ENCODE measurements at places on chromosomes 13 and 19.
A peak's percentile ranks its signal among the peaks of the same experiment; 100 is the strongest.

DNA sequence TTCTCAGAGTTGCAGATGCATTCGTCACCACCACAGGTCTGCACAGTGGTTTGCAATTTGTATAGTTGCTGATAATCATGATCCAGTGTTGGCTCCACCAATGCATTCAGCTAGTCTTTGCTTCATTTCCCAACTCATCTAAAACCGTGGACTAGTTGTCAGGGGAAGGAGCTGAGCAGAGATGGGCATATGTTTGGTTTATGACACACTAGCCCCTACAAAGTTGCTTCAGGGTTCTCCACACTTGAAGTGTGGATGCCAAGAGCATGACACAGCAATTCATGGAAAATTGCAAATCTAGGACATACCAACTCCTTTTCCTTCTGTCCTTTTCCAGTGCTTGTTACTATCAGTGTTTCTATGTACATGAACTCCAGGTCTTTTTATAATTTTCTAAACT lies 168.0 kb downstream of the TNFSF13B start:
- no peak for DNase-seq

DNA sequence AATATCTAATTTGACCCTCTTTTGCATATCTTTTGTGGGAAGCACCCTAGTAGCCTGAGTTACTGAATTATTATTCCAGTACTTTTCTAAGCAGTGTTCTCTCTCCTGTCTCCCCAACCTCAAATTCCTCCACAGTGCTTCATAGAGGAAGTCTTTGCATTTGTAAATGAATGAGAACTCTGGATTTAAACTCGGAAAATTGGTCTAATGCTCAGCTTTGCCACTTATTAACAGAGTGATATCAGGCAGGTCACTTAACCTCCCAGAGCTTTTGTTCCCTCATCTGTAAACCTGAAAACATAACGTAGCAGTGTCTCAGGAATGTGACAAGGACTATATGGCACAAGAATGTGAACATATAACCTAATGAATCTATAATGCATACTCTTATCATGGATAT lies 26.2 kb downstream of the FREM2 start:
- no peak for DNase-seq

DNA sequence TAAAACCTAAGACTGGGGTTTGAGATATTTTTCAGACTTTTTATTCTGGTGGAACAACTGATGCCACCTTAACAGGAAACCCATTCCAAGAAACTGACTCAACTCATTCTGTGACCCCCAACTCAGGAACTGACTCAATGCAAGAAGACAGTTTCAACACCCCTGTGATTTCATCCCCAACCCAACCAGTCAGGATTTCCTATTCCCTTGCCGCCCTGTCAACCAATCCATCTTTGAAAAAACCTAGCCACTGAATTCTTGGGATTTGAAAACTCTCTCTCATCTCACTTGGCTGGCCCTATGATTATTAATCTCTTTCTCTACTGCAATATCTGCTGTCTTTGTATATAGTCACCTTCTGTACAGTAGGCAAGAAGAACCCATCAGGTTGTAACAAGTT lies 1211.9 kb upstream of the ATXN8OS start:
- no peak for DNase-seq

- DNase-seq, result no peak
Measured at GRCh38 chr13:43046259-43046658, 22.9 kb downstream of the DNAJC15 start.

- peak; percentile 80 for DNase-seq
Measured at GRCh38 chr19:55391702-55392615, 6.2 kb downstream of the RPL28 start.

GRCh38 chr19:16349551-16350152 lies 25.0 kb downstream of the KLF2 start:
- no peak for DNase-seq

DNA sequence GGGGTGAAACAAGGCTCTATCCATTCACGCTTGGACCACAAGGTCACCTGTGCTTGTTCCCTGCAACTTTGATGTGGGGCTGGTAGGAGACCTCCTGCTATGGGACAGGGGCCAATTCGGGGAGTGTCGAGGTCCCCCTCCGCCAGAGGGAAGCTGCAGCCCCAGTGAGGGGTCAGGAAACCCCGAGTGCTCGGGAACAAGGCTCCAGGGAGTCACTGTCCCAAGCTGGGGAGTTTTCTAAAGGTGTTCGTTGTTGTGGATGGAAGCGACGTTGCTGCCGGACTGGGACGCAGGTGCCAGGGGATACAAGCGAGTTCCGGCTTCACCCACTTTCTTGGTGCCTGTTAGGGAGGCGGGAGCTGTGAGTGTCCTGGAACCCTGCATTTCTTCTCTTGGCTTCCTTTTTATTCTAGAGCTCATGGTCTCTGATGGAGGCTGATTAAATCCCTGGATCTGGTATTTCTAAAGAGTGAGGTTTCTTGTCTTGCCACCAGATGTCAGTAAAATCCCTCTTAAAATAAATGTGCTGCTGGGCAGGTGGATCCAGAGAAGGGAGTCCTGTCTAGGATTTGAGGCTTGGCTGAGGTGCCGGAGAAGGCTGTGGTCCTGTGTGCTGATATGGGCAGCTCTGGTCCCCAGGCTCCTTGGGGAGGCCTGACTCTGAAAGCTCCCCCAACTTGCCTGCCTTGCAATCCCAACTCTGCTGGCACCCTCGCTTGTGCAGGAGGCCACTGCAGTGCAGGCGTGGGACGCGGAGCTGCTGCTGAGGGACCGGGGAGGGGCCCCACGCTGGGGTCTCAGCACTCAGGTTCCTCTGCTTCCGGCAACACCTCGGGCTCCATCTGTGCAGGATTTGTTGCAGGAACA lies 153.9 kb downstream of the TEX29 start:
- peak; percentile 48 for DNase-seq

- peak; percentile 85 for DNase-seq
Measured at GRCh38 chr19:42246143-42246921, 3.9 kb upstream of the GSK3A start.

GRCh38 chr19:34989298-34989697 lies 10.8 kb upstream of the GRAMD1A start:
- DNase-seq, result no peak

GRCh38 chr19:33606556-33606955 lies 15.2 kb upstream of the CHST8 start:
- DNase-seq, result no peak

DNA sequence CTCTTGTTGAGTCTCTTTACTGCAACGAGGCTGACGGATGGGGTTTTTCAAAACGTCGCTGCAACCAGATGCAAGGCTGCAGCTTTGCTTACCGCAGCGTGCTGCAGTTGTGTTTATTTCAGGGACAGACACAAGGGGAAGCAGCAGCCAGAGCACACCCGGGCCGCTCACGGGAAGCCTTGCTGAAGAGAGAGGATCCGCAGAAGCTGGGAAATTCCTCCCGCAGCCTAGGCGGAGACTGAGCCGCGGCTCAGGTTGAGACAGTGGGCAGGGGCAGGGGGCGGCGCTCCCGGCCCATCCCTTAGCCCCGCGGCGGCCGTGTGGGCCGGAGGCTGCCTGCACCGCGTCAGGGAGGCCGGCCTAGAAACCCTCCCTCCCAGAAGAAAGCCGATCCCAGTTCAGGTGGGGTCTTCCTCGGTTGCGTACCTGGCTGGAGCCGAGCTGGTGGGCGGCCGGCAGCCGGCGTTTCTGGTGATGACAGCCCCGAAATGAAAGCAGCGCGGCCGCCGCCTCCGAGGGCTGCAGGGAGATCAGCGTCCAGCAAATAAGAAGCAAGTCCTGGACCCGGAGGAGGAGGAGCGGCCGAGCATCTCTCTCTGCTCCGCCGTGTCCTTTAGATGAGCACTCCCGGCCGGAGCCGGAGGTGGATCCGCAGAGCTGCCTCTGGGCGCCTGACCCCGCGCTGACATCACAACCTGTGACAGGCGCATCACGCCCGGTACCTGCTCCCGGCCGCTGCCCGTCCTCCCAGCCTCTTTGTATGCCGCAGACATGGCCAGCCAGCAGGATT lies at the start of gene FRY:
TSS of gene FRY (plus strand) at position 750 of the 790 bp plus-strand sequence. CDS start at position 772, 22 bp downstream.
- peak; percentile 53 for DNase-seq

GRCh38 chr13:59034198-59034597 lies 1129.5 kb downstream of the DIAPH3 start:
- no peak for DNase-seq

DNA sequence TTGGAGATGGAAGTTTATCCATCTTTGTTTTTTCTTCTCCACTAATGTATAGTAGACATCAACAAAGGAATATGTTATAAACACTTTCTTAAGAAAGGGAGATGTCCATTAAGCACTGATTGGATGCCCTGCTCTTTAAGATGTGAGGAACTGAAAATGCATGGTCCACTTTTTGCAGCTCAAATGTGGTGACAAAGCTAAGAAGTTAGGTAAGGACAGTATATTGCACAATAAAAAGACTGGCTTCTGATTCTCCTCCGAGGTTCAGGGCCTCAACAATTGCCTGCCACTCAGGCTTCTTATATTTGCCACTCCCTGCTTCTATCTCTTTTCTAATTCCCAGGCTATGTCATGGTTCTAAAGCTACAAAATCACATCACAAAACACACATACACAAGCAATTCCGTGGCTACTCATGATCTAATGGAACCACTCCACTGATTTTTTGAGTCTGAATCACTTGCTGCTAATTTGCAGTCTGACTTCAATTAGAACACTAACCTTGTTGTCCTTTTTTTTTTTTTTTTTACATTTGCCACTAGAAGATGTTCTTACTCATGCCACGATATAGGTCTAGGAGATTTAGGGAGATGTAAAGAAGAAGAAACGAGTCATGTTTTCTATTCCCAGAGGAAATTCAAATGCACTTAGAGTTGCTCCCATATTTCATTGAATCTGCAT lies 29.6 kb upstream of the TNFSF11 start:
- peak; percentile 88 for DNase-seq

DNA sequence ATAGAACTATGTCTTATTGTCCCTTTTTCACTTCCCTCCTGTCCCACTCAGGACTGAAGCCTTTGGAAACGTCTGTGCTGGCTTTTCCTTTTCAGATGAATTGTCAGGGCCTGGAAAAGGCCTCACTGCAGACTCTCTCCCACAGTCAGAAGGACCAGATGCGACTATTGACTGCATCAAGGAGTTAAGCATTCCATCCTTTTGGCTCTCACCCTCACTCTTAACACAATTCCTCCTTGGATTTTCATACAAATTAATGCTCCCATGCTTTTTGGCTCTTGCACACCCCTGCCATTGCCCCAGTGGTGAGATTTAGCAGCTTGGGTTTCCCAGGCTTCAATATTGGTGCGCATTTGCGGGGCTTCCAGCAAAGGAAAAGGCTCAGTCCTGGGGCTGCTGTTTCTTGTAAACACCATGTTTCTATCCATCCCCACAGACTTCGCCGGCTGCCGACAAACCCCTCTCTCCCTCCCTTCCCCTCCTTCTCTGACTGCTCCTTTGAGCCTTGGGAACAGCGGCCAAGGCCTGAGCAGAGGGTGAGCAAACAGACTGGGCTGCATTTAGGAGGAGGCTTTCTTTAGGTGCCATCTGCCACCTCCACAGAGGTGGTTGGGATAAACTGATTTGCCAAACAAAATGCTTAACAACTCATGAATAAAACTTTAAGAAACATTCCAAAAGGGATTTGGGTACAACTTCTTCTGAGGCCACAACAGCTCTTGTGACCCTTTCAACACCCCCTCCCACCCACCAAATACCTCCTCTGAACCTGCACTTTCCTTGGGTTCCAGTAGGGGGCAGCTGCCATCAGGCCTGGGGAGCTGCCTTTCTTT lies 48.6 kb upstream of the PCDH8 start:
- DNase-seq, result no peak

GRCh38 chr19:56477429-56478338 lies 539 bp upstream of the ZNF667 start:
- peak; percentile 92 for DNase-seq

- no peak for DNase-seq
Measured at GRCh38 chr19:16908759-16909158, 20.0 kb downstream of the F2RL3 start.

DNA sequence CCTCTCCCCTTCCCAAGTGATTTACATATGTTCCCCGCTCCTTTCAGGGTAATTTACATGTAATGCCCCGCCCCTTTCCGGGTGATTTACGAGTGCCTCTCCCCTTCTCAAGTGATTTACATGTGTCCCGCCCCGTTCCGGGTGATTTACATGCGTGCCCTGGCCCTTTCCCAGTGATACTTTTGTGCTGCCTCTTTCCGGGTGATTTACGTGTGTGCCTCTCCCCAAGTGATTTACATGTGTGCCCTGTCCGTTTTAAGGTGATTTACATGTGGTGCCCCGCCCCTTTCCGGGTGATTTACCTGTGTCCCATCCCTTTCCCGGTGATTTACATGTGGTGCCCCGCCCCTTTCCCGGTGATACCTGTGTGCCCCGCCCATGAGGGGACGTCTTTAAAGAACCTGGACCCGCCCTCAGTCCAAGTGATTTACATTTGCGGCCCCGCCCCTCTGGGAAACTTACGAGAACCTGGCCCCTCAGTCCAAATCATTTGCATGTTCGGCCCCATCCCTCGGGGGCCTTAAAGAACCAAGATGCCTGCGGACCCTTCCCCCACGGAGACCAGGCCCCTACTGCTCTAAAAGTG lies 559 bp upstream of the LENG9 start:
- DNase-seq, result peak; percentile 40

GRCh38 chr19:19361075-19361594 lies 40.5 kb downstream of the MAU2 start:
- DNase-seq, result peak; percentile 88

DNA sequence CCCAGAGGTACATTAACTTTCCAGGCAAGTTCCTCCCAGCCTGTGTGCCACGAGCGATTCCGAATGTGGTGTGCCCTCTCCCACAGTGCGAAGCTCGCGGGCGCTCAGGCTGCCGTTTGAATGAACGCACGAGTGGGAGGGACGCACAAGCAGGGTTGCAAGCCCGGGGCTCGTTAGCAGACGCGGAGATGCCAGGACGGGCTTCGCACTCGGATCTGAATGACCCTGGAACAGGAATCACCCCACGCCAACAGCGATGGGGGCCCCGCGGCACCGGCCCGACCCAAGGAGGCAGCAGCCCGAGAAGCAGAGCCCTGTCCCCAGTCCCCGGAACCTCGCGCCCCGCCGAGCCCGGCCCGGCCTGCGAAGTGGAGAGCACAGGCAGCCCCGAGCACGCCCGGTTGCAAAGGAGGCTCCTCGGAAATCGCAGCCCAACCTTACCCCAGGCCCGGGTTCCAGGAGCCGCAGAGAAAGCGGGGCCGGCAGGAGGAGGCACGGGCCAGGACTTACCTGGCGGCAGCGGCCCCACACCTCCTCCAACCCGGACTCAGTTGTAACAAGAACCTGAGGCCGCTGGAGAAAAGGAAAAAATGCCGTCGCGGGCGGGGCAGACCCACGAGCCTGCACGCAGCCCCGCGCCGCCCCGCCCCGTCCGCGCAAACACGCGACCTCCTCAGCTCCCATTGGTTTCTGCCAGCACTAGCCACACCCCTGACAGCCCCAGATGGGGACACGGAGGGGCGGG lies at the start of gene SLC25A30:
TSS of gene SLC25A30 (minus strand) at position 584 of the 745 bp plus-strand sequence. CDS start 6,948 bp downstream, outside the sequence.
- peak; percentile 80 for DNase-seq

DNA sequence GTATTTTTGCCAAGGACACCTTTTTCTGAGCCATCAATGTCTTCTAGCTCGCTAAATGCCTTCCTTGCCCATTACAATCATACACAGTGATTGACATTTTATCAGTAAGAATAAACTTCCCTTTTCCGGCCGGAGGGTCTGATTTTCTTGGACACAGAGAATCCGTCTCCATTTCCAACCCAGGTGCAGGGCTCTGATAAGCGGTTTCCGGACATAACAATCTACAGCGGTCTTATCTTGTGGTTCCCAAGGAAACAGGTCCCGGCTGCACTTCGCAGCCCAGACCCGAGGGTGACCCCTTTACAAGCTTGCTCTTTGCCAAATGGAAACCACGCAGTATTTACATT lies 5.1 kb upstream of the ZNF77 start:
- no peak for DNase-seq

GRCh38 chr19:45117671-45118070 lies 24.7 kb downstream of the PPP1R37 start:
- no peak for DNase-seq

Data from fibroblast of mammary gland (primary cell).